ENCODE measurements at places on chromosomes 6 and 20.

- no peak for DNase-seq
Observed at GRCh38 chr6:56806368-56806767, 148.5 kb upstream of the BEND6 start.

GRCh38 chr20:48284837-48285236 lies 499.6 kb upstream of the SULF2 start:
- no peak for DNase-seq

GRCh38 chr20:10291568-10292248 lies 73.1 kb downstream of the SNAP25 start:
- DNase-seq: no peak

- DNase-seq: no peak
Observed at GRCh38 chr20:62609279-62609720, 33.0 kb upstream of the SLCO4A1 start.

- DNase-seq: peak; percentile 22
Observed at GRCh38 chr6:116316772-116317467, 37.2 kb upstream of the TSPYL1 start.

DNA sequence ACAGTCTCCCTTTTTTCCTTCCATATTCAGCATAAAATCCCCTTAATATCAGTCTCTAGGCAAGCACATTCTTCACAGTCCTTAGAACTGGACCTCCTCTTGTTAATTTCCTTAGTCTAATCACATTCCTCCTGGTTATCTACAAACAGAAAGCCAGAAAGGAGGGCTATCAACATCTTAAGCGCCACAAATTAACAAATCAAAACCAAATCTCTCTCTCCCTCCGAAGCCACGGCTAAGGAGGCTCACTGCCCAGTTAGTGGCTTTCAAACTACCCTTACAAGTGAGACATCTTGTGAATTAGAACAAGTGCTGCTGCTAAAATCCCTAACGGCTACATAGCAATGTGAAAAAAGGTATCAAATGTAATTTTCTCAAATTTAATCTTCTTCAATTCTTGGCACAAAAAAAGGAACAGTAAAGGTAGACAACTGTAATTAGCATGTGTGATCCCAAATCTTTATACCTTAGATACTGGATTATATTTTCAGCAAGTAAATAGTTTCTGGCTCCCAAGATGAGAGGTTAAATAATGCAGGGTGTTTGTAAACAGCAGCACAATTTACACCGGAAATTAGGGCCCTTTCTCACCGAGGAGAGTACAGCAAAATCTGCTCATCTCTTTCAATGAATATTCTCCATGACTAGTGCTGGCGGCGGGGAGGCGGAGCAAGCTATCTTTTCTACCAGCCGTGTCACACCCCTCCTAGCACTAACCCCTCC lies 1.4 kb upstream of the TRIM39 start:
- DNase-seq: peak; percentile 56

- DNase-seq: no peak
Observed at GRCh38 chr6:154792761-154793160, 59.5 kb downstream of the SCAF8 start.

GRCh38 chr6:138482816-138483215 lies 16.5 kb downstream of the NHSL1 start:
- DNase-seq: no peak

- DNase-seq: no peak
Observed at GRCh38 chr6:24660105-24660504, 6.6 kb downstream of the TDP2 start.

- no peak for DNase-seq
Observed at GRCh38 chr20:9121211-9121610, 52.3 kb downstream of the PLCB4 start.

DNA sequence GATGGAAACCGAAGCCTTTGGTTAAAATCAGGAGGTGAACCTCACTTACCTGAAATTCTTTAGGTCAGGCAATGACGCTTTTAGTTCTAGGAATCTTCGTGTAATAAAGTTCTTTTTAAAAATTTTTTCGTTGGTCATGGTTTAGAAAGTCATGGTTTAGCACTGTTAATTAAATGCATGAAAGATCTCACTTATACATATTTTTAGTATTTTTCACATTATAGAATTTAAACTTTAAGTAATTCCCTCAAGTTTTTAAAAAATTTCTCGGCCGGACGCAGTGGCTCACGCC lies 1.1 kb downstream of the DSE start:
- DNase-seq: no peak

DNA sequence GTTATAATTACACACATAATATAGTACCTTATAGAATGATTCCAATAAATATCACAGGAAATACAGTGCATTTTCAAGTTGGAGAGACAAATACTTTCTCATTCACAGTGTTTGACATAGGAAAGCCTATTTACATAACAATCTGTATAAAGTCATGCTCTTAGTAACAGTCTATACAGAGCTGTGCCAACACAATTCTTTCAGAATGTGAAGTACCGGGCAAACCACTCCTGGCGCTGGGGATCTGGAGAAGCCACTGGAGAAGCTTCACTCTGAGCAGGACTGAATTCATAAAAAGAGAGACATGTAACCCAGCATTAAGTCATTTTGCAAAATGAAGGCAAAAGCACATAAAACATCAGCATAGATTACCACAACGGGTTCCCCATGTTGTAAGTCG lies 24.9 kb upstream of the MCM9 start:
- no peak for DNase-seq

GRCh38 chr6:34580707-34581560 lies 24.8 kb upstream of the SPDEF start:
- no peak for DNase-seq

DNA sequence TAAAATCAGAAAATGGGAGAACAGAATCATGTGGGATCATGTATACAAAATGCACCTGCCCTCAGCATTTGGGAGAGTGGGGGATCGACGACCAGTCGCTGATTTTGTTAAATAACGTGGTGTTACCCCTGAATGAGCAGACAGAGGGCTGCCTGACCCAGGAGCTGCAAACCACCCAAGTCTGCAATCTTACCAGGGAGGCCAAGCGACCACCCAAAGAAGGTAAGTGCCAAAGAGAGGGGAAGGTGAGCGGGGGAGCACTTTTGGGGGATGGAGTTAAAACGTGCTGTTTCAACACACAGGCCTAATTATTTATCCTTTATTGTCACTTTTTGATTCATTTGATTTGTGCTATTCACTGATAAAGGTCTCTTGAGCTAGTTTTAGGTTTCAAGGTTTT lies 4.1 kb downstream of the ADGRB3 start:
- DNase-seq: no peak

- DNase-seq: no peak
Observed at GRCh38 chr20:44420497-44420896, 55.2 kb upstream of the TTPAL start.

DNA sequence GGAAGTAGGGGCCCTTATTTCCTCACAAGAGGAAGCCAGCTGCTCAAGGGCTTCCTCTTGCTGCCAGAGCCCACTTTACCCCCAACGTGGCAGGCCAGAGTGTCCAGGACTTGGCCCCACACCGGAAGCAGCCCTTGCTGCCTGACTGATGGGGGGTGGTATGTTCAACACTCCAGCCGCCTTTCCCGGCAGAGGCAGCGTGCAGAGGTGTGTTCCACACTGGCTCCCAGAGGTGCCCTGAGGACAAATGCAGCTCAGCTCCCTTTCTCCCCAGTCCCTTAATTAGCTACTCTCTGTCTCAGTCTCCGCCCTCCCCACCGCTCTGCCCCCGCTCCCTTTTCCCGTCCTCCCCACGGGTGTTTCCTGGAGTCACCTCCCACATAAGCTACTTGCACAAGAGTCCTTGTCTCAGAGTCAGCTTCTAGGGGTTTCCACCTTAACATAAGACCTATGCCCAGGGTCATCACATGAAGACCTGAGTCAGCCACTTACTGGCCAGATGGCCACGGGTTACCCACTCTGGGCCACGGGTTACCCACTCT lies 61.7 kb upstream of the SHLD1 start:
- peak; percentile 24 for DNase-seq

DNA sequence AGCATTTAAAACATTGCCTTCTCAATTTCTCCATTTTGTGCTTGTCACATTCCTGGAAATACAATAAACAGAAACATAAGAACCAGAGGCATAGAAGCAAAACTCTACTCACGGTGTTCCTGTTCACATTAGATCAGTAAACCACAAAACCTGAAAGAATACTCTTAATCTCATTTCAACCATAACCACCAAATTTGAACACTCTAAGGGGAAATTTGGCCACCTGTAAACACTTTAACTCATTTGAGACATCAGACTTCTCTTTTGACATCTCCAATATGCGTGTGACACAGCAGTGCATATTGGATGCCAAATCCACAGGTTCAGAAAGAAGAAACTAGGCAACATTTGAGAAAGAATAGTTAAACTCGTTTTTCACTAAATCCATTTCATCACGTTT lies 153.8 kb upstream of the IRAK1BP1 start:
- no peak for DNase-seq

GRCh38 chr6:154791556-154792317 lies 58.5 kb downstream of the SCAF8 start:
- DNase-seq: peak; percentile 34

DNA sequence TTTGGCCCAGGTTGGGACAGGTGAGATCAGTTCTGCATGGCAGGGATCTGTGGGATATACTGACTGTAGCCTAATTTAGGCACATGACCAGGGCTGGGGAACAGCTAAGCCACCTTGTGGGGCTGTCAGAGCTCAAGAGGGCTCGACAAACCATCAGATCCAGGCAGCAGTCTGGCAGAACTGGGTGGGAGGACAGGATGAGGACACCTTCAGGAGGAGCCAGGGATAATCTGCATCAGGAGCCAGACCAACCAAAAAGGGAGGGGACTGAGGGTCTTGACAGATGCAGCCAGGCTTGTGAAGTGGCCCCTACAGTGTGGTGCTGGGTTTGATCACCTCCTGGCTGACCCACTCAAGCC lies 123.4 kb downstream of the MAFB start:
- DNase-seq: no peak

DNA sequence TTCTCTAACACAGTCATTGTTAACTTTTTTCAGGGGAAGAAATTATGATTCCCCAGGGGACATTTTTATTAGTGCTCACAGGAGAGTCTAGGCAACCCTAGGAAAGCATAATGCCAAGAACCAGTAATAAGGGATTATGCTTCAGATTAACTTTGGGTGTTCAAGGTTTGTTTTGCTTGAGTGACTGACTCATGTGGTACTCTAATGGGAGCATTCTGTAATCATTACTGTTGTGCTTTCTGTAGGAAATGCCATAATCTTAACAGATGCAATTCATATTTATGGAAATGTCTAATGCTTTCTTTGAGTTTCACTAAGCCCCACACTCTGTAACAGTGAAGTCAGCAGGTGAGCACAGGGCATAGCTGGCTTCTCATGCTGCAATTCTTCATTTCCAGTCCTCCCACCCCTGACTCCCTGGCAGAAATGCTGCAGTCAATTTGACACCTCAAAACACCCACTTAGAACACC lies 263.4 kb upstream of the MAN1A1 start:
- peak; percentile 83 for DNase-seq

DNA sequence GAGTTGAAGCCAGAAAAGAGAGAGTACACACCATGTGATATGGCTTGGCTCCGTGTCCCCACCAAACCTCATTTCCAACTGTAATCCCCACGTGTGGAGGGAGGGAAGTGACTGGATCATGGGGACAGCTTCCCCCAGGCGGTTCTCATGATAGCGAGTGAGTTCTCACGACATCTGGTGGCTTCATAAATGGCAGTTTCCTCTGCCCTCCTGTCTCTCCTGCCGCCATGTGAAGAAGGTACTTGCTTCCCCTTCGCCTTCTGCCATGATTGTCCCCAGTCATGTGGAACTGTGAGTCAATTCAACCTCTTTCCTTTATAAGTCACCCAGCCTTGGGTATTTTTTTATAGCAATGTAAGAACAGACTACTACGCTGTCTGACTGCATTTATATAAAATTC lies 40.3 kb downstream of the TAF4 start:
- no peak for DNase-seq

DNA sequence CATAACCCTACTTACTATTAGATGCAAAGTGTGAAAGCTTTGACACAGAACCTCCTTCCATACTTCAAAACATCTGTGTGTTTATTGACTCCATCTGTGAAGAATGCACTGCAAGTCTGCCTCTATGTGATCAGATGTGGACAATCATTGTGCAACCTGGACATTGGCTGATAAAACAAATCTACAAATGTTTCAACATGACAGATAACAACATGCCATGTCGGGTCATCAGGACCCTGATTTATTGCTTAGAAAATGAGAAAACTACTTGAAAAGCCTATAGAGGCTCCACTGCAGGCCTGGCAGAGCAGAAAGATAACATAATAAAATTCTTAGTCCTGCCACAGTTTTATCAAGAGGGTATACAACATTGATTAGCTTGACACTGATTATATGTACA lies 1286.4 kb downstream of the GRIK2 start:
- DNase-seq: no peak

- DNase-seq: no peak
Observed at GRCh38 chr6:118892355-118892991, 1.5 kb upstream of the ASF1A start.

- no peak for DNase-seq
Observed at GRCh38 chr6:91509711-91510110, 922.8 kb upstream of the MAP3K7 start.

- peak; percentile 23 for DNase-seq
Observed at GRCh38 chr6:79076160-79076559, 1.9 kb downstream of the PHIP start.

DNA sequence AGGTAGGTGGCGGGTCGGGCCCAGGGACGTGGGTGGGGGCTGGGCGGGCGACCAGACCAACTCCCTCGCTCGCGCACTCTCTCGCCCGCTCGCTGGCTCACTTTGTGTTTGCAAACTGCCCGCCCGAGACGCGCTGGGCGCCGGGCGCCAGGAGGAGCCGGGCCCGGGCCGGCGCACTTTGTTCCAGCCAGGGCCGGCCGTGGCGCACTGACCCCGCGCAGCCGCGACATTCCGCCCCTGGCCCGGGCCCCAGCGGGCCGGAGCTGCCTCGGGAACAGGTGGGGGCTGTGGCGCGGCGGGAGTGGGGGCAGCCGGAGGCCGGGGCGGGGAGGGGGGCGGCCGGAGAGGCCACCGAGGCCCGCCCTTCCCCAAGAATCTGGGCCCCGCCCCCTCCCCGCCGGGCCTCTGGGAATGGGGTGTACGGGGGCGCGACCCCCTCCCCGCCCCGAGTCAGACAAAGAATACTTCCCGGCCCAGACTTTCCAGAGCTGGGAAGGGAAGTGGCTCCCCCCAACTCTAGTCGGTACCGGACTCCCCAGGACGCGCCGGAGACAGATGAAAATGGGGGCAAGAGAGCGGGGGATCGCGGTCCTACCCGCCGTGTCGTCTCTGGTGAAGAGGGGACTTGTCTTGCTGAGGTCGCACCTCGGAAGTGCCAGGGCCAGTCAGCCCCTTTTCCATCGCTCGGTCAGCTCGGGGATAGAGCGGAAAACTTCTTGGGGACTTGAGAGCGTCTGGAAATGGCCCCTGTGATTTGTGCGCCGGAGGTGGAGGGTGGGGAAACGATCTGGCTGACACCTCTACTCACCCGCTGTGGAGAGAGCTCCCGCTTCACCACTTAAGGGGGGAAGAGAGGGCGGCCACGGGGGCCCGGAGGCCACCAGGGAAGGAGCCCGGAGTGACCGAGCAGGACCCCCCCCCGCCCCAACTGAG lies 951 bp downstream of the FOXP4 start:
- peak; percentile 38 for DNase-seq

- no peak for DNase-seq
Observed at GRCh38 chr20:41592516-41593216, 25.5 kb downstream of the CHD6 start.

DNA sequence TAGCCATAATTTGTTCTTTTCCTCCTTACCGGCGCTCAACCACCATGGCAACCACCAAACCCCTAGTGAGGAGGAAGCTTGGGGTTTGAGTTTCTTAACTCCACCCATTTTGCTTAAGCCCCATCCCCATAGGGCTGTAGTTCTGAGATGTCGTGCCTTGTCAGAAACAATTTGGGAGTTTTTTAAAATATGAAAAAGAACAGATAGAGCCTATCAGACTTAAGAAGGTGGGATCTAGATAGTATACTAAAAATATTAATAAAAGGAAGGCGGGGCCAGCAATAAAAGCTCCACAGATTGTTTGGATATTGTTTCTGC lies 5.6 kb downstream of the BRD2 start:
- peak; percentile 62 for DNase-seq
